Mammary epithelial cell (primary cell): ENCODE measurements at places on chromosomes 5 and 9. TPM values are rescaled to one million over a fixed set of nuclear protein-coding genes. Genes with fewer than 3 reads are reported as not detected.

Gene THBS4
- total RNA-seq = 0.88 and 0.92 TPM in 2 replicates

Gene PAEP
- not detected in 2 replicates for total RNA-seq

Gene TMEM38B
- total RNA-seq = 10.5 TPM

Gene IL13
- total RNA-seq = not detected

Gene EQTN
- not detected for total RNA-seq

Gene FCN2
- not detected for total RNA-seq

Gene FSD1L
- total RNA-seq = 10.8 TPM

Gene ITK
- total RNA-seq = not detected in 2 replicates

Gene CTNND2
- total RNA-seq = not detected

Gene NDST1
- 114 and 116 TPM in 2 replicates for total RNA-seq

Gene ADAMTS2
- 0.33 TPM for total RNA-seq

Gene LURAP1L
- total RNA-seq = 57.8 TPM

Gene TMEM174
- not detected in 2 replicates for total RNA-seq

Gene PCDHA10
- total RNA-seq = 1.3 TPM

Gene FKTN
- total RNA-seq = 30.0 TPM

Gene CTXN3
- total RNA-seq = not detected

Gene SLC22A4
- total RNA-seq = 5.2 and 7.3 TPM in 2 replicates

Gene IFNA21
- total RNA-seq = not detected

Gene SLC36A2
- total RNA-seq = not detected in 2 replicates

Gene NR6A1
- total RNA-seq = 2.9 and 3.2 TPM in 2 replicates

Gene CARTPT
- not detected for total RNA-seq

Gene ACOT12
- total RNA-seq = not detected in 2 replicates
